ENCODE measurements at places on chromosomes 5 and 9.

DNA sequence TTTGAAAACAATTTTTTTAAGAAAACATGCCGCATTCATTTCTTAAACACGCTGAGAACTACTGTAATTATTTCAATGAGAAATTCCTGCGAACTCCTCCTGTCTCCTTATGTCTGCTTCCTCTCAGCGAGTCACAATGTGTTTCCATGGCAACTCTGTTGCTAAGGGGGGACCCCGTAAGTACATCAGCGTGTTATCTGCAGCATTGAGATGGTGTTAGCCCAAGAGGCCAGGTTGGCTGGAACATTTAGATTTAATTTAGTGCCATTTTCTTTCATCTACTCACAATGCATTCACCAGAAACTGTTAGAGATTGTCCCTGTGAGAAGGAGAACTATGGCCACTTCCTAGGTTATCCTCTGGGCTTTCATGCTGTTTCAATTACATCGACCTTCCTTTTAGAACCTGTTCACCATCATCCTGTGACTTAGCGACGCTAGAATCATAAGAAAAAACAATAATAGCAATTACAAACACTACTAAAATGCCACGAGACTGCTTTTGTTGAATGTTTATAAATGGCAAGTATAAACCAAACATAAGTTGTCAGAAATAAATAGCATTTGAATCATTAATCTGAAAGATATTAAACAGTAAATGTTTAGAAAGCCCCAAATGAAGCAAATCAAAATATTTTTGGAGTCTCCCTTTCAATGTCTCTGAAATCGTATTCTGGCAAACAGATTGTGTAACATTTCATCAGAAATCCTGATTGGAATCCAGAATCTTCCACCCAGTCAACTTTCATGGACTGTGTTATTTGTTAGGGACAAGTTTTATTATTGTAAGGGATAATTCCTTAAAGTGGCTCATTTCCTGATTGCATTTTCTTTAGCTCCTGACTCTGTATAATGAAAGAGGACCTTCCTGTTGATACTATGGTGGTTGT is 39.7 kb upstream of the SHC3 start:
- no peak for DNase-seq

DNA sequence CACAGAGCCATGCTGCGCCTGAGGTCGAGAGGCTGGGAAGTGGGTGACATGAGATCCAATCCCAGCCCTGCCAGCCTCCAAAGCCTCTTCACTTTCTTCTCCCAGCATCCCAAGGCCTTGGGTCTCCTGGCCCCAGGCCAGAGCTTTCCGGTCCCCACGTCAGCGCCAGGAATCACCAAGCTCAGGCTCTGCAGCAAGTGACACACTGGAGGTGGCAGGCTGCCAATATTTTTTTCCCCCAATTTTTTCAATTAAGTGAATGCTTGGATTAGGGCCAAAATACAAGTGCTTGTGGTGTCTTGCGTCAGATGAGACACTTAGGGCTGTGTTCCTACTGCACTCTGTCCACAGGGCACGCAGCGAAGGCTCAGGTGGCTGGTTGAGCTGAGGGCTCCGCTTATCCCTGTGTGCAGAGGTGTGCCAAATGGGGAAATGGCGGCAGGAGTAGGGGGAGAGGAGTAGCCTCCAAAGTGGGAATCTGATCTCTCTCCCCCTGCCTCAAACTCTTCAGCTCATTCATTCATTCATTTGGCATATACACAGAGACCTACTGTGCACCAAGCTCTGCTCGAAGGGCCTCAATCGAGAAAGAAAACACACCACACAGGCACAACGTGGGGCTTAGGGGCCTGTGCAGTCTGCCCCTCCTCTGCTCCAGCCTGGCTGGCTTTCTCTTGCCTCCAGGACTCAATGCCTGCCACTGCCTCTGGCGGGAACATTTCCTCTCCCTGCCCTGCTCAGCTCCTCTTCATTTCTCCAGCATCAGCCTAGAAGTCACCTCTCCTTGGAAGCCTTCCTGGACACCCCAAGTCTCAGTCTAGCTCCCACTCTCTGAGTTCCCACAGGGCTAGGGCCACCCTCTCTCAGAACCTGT is 16.6 kb downstream of the SH3PXD2B start:
- DNase-seq: peak; percentile 67

GRCh38 chr9:130837002-130837511 is 2.0 kb downstream of the ABL1 start:
- no peak for DNase-seq

DNA sequence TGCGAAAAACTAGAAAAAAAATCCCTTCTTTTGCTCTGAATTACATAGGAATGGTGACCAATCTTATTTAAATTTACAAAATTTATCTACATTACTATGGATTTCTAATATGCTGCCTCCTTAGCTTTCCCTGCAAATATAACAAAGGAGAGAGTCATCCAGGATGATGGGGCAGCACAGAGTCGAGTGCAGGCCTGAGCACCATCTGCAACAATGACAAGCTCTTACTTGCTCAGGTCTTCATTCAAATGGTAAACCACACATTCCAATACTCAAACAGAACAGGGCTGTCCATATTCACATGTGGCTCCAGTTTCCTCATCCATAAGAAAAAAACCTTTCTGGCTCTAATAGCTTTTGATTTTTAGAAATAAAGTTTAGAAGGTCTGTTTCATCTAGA is 33.5 kb upstream of the ZNF354B start:
- no peak for DNase-seq

DNA sequence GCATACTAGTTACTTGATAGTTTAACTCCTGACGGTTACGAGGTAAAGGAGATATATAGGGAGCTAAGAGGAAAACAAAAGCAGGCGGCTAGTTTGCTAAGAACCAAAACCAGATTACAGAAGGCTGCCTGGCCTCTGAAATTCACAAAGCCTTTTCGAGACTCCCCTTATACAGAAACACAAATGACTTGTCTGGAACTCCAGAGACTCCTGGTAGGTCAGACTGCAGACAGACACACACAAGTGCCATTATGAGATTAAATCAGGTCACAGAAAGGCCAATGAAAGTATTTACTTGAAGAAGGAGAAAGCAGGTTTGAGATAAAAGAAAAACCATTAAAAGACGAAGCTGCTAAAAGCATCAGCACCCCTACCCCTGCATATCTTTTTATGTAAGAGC is 142.5 kb upstream of the LRRTM2 start:
- DNase-seq: no peak

DNA sequence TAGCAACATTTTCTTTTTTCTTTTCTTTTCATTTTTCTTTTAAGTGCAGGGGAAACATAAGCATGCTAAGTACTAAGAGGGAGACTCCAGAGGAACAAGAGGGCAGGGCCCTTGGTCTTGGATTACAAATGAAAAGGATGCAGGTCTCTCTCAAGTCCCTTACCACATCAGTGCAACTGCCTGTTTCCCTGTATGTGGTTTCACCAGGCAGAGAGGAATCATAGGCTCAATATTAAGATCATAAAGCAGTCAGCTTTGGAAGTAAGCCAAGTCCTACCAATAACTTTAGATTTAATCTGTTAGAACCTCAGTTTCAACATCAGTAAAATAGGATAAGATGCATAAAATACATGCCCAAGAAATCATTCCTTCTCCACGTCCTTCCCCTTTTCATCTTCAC is 422.7 kb upstream of the PAPPA start:
- peak; percentile 6 for DNase-seq

- DNase-seq: peak; percentile 99
Measured at GRCh38 chr5:10702040-10702629, 58.9 kb downstream of the DAP start.

DNA sequence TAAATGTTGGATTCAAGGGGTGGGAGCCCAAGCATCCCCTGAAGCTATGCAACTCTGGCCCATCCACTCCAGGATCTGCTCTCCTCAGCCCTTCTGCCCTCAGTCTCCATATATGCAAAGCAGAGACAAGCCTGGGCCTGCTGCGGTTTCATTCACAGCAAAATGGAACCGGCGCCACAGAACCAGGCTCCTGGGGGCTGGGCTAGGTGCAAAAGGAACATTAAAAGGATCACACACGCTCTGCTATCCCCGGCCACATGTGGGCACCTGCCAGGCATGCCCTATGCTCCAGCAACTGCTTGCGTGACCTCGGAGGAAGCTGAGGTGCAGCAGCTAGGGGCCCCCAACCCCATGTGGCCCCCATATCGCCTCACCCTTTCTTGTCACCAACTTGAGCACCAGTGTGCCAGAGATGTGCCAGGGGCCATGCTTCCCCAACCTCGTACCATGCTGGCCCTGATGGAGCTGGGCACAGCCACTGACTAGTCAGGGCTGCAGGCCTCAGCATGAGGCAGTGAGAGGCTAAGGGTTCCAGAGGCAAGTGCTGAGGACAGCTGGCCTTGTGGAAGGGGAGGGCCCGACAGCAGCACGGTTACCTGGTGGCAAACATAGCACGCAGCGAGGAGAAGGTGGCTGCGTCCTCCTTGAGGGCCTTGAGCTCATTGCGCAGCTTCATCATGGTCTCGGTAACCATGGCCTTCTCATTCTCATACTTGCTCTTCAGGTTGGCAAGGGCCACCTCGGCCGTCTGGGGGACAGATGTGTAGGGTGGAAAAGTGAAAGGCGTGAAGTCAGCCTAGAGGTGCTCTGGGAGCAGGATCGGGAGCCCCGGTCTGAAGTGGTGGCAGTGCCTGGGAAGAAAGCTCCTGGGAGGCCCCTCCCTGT is 47.2 kb downstream of the BICD2 start:
- DNase-seq: no peak

DNA sequence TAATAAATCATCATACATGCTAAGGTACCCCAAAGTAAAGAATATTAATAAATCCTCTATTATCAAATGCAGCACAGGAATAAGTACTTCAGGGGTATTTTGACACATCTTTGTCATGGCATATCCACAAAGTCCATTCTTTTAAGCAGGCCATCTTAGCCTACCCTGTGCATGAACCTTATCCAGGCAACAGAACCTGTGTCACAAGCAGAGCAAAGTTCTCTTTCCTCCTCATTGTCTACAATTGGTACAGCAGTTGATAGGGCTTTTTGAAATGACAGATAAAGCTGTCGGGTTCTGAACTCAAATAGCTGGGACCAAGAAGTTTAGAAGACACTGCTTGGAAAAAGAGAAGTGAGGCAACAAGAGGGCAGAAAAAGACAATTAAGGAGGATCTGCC is 30.8 kb upstream of the PURA start:
- DNase-seq: no peak
